ENCODE measurements at places on chromosomes 1 and 21. TPM values are rescaled to one million over a fixed set of nuclear protein-coding genes. Genes with fewer than 3 reads are reported as not detected.
A peak's percentile ranks its signal among the peaks of the same experiment; 100 is the strongest.

Gene SLAMF6
- total RNA-seq, result 0.99 TPM

DNA sequence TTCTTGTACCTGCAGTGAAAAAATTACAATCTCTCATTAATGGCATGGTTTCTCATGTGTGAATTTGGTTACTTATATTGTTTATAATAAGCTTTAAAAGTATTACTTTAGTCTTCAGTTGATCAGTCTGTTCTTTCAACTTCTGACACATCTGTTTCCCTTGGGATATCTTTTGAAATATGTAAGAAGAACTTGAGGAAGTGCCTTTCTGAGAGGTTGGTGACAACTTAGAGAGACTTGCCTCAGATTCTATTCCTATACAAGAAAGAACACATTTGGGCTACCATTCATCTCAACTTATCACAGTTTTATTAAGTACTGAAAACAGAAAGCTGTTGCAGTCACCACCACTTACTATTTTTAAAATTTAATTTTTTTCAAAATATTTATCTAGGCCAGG lies 8.1 kb downstream of the AKNAD1 start:
- DNase-seq, result no peak

GRCh38 chr21:32120230-32120629 lies 158.6 kb downstream of the MIS18A start:
- DNase-seq, result no peak

Gene ARHGAP30
- 4.9 TPM for total RNA-seq

- no peak for DNase-seq
Measured at GRCh38 chr1:232249339-232249738, 380.6 kb downstream of the SIPA1L2 start.

Gene FCRL5
- total RNA-seq, result 0.33 TPM

GRCh38 chr1:26996024-26996423 lies 2.5 kb downstream of the TRNP1 start:
- no peak for DNase-seq

Gene MRPL39
- 4.4 TPM for total RNA-seq

DNA sequence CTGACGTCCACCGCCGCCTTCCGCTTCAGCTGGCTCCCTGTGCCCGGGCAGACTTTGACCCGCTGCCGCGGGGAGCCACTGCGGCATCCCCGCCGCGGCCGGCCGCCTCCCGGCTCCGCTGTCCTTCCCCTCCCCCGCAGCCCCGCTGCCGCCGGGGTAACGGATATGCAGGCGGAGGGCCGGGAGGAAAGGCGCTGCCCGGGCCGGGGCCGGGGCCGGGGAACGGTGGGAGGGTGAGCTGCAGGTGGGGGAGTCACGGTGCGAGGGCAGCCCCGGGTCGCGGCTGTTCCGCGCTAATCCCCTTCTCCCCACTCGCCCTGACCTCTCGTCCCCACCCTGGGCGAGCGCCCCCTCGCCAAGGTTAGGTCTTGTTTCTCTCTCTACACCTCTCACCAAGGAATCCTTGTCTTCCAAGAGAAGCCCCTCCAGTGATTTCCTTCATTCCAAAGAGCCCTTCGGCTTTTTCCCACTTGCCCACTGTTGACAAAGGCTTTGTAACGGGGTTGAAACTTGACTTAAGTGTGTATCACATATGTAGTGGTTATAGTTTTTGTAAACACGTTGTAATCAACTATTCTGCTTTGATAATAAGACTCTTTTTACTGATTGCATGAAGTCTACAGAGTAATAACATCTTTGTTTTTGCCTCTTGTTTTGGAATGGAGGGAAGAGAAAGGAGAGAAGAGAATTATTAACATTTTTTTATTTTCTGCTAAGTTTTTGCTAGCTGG lies 669 bp downstream of the XPR1 start:
- peak; percentile 70 for DNase-seq

- DNase-seq, result no peak
Measured at GRCh38 chr1:182869241-182869666, 30.1 kb downstream of the DHX9 start.

DNA sequence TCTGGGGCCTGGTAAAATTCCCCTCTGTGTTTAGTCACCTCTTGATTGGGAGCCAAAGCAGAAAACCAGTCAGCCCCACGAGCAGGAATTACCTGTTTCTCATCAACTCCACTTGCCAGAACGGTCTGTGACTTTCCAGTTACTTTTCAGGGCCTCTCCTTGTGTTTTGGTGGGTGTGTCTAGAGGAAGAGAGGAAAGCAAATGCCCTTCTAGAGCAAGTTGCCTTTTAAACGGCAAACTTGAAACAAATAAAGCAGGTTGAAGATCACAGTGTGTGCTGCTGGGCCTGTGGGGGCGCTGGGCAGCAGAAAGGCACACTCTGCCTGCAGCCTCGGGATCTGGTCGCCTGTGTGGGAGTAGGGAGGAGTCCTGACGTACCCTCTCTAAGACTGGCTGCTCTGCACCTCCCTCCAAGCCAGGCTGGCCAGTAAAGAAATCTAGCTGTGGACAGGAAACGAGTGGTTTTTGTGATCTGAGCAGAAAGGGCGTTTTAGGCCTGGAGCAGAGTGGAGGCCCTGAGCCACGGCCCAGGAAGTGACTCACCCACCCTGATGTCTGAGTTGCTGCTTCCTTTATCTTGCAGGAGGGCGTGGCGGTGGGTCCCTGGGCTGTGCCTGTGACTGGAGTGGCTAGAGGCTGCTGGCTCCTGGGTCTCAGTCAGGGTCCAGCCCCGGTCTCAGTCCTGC lies 11.1 kb upstream of the S100A11 start:
- peak; percentile 91 for DNase-seq

DNA sequence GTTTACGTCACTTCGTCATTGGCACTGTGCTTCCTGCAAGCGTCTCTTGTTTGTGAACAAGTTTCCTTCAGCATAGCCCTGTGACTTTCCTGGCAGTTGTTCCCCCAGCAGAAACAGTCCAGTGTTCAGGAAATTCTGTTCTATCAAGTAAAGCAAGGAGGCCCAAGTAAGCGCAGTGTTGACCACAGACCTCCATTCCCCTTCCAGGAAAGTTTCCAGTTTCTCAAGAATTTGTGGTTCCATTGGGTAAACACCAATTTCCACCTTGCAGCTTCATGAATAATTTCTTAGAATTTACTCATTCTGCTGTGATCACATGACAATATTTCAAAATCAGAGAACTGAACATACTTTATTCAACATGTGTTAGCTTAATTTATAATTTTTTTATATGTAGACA lies 88.5 kb upstream of the ETV3 start:
- no peak for DNase-seq

GRCh38 chr1:45177452-45177851 lies 29.0 kb downstream of the ZSWIM5 start:
- no peak for DNase-seq

Gene SPRR2B
- total RNA-seq, result not detected

GRCh38 chr1:204975568-204976235 lies 67.3 kb upstream of the CNTN2 start:
- peak; percentile 65 for DNase-seq

GRCh38 chr1:47678464-47678980 lies 240.7 kb downstream of the FOXD2 start:
- no peak for DNase-seq

- no peak for DNase-seq
Measured at GRCh38 chr21:16004523-16004922, 274.7 kb downstream of the USP25 start.

DNA sequence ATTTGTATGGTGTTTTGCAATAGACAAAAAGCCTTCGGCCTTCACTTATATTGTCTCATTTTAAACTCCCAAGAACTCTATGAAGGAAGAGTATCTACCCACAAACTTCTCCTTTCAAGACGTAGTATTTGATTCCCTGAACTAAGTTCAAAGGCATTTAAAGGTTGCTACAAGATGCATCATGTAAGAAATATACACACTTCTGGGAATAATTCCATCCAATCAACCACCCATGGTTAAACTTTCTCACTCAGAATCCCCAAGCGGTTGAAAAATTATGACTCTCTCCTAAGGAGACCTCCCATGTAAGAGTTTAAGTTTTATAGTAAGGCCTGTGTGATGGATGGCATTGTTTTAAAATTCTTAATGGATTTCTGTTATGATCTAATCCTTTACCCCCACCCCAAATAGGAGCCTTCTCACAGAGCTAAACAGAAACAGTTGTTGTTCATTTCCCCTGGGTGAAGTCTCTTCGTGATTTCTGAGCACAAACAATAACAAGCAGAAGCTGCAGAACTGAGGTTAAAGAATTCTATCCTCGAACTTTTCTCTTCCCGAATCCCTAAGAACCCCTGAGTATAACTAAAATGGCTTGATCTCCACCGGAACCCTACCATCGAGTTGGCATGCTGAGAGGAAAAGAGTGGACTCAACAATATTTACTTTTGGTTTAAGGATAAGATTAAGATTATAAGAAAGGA lies 185.0 kb downstream of the TGFBR3 start:
- no peak for DNase-seq

DNA sequence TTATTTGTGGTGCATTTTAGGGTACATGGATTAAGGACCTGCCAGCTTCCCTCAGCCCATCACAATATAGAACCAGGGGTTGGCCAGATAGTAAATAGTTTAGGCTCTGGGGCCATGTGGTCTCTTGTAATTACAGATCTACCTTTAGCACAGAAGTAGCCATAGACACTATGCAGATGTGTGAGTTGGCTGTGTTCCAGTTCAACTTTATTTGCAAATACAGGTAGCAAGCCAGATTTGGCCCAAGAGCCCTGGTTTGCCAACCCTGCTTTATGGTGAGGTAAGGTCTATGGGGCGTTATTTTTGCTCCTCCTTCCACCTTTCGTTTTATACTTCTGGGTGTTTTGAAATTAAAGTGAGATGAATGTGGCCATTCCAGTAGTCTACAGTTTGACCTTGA lies 48.7 kb downstream of the MRPS6 start:
- peak; percentile 50 for DNase-seq

- DNase-seq, result no peak
Measured at GRCh38 chr21:25494804-25495203, 112.5 kb downstream of the MRPL39 start.

- DNase-seq, result no peak
Measured at GRCh38 chr1:228809621-228810394, 74.5 kb downstream of the RHOU start.

DNA sequence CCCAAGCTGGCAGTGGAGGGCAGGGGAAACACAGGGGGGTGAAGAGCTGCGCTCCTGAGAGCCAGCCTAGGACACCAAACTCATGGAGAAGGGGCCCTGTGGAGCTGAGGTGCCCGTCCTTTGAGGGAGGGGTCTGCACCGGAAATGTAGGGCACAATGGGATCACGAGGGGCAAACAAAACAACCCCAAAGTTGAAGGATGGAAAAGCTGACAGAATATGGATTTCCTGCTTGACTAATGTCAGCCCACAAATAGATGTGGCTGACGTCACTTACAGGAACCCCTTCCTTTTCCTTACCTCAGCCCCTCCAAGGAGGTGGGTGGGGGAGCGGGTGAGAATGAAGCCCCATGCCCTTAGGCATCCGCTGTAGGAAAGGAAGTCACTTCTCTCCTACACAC lies 110.9 kb downstream of the KCNN3 start:
- DNase-seq, result no peak

DNA sequence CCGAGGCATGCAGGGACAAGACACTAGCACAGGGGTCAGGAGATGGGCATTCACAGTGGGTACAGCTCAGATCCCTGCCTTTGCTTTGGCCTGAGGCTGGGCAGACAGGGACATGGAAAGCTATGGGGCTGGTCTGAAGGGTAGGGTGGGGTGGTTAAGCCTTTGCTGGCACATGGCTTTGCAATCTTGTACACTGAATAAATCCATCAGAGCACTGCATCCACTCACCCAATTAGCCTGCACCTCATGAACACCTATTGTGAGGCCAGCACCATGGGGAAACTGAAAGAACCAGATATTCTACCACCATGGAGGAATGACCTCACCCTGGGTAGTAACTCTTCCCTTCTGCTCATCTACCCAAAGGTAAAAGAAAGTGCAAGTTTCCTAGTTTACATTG lies 199.6 kb upstream of the LMO4 start:
- DNase-seq, result no peak

- peak; percentile 64 for DNase-seq
Measured at GRCh38 chr1:153494976-153495535, 34.6 kb upstream of the S100A7 start.

Gene ELF3
- 293 TPM for total RNA-seq
